Gastroesophageal sphincter (tissue), 4 donors: ENCODE measurements at places on chromosomes 5 and 9.

GRCh38 chr9:122138560-122139268 is 20.9 kb downstream of the NDUFA8 start:
- no peak for ATAC-seq

DNA sequence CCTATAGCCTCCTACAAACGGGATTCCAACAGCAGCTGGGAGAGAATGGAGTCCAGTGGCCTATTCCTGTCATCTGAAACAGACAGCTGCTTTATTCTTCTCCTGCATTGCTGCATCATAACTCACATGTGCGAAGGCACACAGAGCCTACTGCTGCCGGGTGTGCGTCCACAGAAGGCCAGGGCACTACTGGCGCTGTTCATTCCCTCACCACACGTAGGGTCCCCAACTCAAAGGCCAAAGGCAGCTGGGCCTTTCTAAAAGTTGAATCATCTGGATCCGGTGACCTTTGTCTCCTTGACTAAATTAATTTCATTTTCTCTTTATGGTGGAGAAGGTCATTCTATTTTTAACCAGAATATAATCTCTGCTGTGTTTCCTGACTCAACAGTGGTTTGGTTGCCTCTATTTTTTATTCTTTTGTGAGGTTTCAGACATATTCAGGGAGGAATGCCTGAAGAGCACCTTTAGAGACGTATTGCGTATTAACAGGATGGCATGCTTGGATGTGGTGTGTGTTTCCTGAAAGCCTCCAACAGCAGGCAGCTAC is 10.8 kb upstream of the SPATA24 start:
- ATAC-seq = no peak

DNA sequence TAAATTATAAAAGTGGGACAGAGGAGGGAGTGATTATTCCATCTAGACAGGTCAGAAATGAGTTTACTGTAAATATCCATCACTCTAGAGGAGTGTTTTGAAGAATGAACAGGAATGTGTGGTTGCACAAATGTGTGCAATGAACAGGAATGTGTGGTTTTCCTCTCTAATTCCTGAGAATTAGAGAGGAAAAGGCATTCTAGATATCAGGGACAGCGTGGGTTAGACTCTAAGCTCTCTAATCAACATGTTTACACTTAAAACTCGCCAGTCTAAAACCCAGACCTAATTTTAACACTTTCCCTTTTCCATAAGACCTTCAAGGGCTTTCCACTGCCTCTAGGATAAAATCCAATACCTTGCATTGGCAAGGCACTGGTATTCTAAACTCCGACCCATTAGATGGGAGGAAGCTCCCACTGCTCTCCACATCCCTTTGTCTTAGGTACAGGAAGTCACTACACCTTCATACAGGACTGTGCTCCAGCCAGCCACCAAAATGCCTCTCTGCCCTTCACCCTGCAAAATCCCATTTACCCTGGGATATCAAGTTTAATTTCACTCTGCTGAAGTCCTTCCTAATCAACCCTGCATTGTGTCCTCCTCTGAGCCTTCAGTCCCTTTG is 67.9 kb downstream of the NFIB start:
- no peak for ATAC-seq

GRCh38 chr9:126407114-126407870 is 80.7 kb downstream of the MVB12B start:
- no peak for ATAC-seq

DNA sequence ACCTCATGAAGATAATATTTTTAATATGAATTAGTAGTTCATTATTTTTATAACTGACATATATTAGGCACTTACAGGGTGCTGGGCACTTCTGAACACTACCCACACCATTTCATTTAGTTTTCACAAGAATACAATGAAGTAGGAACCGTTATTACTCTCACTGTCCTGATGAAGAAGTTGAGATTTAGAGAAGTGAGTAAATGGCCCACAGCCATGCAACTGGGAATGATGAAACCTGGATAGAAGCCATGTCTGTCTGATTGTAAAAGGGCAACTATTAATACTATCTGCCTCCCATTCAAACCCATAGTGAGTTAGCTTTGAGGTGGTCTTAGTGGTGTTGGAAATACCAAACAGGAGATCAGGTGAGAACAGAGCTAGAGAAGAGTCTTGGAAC is 29.6 kb upstream of the OTULINL start:
- ATAC-seq = no peak

GRCh38 chr5:115816226-115817081 is at the start of gene CDO1:
Gene CDO1, minus strand, starts transcription at chr5:115816659. Its CDS starts 262 bp downstream, at chr5:115816397.
- ATAC-seq = peak; percentile 82

DNA sequence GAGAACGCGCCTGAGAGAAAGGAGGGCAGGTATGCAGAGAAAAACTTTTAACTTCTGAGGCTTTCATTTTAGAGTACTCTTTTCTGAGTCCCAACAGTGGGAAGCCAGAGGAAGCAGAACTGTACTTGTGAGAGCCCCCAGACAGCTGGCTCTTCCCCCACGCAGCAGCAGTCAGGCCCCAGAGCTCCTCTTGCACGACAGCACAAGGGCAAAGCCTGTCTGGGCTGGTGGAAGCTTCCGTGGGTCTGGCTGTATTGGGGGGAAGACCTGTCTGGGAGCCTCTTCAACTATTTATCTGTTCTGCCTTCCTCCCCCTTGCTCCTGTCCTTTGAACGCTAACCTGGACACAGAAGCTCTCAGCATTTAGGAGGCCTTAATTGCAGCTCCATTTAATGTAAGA is 68.2 kb downstream of the THBS4 start:
- ATAC-seq = no peak

DNA sequence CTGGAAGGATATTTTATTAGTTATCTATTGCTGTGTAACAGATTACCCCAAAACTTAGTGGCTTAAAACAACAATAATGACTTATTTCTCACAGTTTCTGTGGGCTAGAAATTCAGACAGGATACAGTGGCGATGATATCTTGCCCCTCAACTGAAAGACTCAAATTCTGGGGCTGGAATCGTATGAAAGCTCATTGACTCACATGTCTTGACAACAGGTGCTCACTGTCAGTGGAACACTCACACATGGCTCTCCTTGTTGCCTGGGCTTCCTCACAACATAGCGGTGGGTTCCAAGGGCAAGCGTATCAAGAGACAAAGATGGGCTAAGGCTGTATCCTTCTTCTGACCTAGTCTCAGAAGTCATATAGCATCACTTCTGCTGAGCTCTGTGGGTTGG is 3.7 kb upstream of the GNPDA1 start:
- no peak for ATAC-seq

DNA sequence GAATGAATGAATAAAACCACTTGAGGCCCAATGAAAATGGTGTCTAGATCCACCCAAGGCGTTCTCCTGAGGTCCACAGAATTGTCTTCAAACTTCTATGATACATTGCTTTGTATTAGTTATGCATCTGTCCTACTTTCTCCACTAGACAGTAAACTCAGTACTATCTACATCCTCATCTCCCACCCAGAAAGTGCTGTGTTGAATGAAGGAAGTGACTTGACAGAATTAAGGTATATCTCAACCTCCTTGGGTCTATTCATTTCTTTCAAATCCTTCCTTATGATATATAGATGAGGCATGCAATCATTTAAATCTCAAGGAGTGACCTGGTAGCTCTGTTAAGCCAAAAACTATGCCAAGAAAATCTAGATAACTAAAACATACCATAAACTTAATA is 15.7 kb upstream of the PDCL start:
- no peak for ATAC-seq

DNA sequence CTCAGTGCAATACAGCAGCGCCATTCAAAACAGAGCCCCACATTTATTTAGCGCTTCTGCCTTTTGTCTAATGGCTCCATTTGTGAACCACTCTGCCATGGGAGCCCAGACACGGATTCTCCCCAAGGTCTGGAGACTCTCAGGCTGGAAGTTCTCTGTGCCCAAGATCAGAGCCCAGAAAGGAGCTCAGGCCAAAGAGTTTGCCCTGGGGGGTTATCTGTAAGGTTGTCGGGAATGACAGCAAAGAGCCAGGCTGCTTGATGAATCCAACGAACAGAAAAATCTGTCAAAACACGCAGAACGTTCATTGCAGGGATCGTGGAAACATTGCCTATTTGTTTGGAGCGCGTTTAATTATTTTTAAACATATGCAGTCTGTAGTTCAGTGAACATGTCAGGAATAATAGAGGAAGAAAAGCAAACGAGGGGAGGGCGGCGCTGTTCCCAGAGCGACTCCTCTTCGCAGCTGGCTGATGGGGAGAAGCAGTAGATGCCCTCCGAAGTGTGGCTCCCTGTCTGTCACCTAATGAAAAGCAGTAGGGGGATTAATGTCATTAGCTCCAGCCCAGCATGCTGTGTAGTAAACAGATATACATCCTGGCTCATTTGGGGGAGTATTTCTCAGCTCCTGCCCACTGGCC is 464.9 kb upstream of the MPDZ start:
- no peak for ATAC-seq

GRCh38 chr5:60719329-60719728 is 19.4 kb upstream of the DEPDC1B start:
- ATAC-seq = no peak

DNA sequence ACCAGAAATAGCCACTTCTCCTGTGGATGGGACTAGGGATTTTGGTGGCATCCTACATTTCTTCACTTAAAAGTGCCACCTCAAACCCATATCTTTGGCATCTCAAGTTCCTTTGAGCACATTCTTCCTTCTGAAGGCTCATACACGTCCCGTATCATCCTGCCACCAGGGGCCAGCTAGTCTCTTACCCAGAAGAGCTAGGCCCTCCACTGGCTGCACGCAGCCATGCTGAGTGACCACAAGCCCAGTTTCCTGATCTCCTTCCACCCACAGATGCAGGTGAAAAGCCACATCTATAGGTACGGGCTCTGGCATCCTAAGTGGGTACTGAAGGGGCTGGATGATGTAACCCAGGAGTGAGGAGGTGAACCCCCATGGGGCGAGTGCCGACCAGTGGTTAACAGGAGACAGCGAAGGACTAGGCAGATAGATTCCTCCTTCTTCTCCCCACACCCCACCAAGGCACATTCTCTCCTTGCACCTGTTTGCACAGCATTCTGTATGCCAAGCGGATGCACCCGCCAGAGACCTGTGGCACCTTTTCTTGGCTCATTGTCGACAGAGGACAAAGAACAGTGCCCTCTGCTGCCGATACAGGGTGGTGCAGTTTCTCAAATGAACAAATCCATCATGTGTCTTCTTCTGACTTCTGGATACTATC is 14.4 kb upstream of the SCGB3A1 start:
- no peak for ATAC-seq

GRCh38 chr5:15496886-15497285 is 3.1 kb upstream of the FBXL7 start:
- ATAC-seq = no peak

GRCh38 chr5:172678902-172679301 is 37.8 kb downstream of the NEURL1B start:
- ATAC-seq = peak; percentile 73

DNA sequence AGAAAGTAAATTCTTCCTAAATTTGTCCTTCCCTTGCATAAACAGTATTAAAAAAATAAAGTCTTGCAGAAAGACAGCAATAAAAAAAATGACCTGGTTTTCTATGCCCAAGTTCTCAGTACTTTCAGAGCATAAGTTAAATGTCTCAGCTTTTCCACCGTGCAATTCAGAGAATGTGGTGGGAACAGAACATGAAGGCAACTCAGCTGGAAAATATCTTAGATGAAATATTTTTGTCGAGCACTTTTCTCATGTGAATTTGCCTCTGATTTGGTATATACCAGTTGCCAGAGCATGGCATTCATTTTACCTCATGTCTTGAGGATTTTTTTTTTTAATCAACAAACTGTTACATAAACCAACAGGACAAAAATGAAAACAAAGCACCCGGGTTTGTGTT is 176.1 kb downstream of the CETN3 start:
- ATAC-seq = no peak

DNA sequence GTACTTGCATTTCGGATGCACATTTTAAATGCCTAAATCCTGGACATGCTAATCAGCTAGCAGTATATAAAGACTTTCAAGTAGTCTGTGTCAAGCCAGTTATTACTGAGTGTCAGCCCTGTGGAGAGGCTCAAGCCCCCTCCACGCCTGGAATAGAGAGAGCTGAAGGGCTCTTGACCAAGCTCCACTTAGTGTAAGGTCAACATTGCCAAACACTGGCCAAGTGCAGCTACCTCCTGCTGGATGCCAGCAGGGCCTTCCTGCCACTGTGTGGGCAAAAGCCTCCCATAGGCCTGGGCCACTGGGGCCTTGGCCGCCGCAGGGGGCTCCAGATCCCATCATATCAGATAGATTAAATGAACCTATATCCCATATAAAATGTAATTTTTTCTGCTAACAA is 239.4 kb upstream of the PANK3 start:
- ATAC-seq = no peak

DNA sequence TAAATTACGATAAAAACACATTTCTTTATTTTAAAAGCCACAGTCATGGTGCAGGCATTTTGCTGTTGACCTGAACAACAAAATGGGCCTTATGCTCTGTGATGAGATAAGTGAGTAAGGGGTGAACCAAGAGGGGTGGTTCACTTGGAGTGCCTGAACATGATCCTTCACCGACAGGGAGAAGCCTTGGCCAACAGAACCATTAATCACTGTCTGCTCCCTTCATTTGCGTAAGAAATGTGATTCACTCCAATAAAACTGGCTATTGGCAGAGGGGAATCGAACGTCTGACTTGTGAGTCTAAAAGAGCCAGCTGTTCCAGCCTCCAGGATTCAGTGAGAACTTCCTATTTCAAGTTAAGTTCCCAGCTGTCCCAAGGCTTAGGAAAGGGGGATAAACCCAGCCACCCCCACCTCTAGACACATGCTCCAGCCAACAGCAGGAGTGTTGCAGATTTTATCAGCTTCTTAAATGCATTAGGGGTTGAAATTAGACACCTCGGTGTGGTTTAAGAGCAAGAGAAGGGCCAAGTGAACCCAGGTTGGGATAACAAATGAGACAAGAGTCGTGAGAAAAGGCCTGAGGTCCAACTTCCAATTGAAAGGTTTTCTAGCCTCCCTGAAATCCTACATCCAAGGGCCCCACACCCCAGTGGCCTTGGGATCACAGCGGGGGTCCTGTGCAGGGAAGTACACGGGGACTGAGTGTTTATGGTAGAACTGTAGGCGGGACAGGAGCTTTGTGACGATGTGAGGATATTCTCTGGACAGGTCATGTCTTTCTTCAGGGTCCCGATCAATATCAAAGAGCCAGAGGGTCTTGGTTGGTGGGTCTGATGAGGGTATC is 131.4 kb upstream of the LHFPL2 start:
- peak; percentile 69 for ATAC-seq

GRCh38 chr9:115717711-115718173 is 435.8 kb upstream of the PAPPA start:
- ATAC-seq = no peak

- no peak for ATAC-seq
Measured at GRCh38 chr5:91194824-91195381, 188.2 kb downstream of the ARRDC3 start.

DNA sequence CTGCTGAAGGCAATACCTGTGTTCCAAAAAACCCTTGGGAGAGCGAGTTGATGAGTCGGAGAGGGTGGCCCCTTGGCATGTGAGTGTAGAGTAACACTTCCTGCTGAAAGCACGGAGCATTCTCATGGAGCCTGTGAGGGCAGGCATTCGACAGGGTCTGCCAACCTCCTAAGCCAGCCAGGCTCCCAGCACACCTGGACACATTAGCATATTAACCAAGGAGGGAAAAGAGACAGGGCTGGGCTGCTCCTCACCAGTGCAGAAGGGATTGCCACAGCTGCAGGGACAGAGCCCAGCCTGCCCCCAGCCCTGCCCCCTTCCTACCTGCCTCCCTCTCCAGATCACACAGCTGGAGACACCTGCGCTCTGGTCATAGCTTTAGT is 46.4 kb upstream of the SEMA4D start:
- no peak for ATAC-seq
